ENCODE measurements at places on chromosomes 5 and 9. TPM values are rescaled to one million over a fixed set of nuclear protein-coding genes. Genes with fewer than 3 reads are reported as not detected.

DNA sequence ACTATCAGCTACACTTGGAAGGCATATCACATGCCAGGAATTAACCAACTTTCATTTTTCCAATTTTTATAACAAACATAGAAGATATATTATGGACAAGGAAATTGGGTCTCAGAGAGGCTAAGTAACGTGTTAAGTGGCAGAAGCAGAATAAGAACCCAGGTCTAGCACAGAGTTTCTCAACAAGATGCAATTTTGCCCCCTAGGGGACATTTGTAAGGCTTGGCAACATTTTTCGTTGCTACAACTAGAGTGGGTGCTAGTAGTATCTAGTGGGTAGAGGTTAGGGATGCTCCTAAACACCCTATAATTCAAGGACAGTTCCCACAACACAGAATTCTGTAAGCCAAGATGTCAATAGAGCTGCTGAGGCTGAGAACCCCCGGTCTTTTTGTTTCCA lies 180.6 kb downstream of the SNCAIP start:
- H3K27me3 ChIP-seq, result no peaks in the 10 kb centered on the region
- DNase-seq, result no peak
- H3K4me1 ChIP-seq, result no peaks in the 10 kb centered on the region
- no peaks in the 10 kb centered on the region for H3K36me3 ChIP-seq
- no peak overlapping the region for H3K27ac ChIP-seq
- no peak overlapping the region for H3K4me3 ChIP-seq

- no peak for DNase-seq
- H3K27ac ChIP-seq, result no peak overlapping the region
- H3K4me1 ChIP-seq, result no peaks in the 10 kb centered on the region
- no peaks in the 10 kb centered on the region for H3K36me3 ChIP-seq
Measured at GRCh38 chr5:135715267-135716055, 119.0 kb upstream of the SLC25A48 start.

The SLC28A3 gene
- total RNA-seq, result 0.37 TPM

DNA sequence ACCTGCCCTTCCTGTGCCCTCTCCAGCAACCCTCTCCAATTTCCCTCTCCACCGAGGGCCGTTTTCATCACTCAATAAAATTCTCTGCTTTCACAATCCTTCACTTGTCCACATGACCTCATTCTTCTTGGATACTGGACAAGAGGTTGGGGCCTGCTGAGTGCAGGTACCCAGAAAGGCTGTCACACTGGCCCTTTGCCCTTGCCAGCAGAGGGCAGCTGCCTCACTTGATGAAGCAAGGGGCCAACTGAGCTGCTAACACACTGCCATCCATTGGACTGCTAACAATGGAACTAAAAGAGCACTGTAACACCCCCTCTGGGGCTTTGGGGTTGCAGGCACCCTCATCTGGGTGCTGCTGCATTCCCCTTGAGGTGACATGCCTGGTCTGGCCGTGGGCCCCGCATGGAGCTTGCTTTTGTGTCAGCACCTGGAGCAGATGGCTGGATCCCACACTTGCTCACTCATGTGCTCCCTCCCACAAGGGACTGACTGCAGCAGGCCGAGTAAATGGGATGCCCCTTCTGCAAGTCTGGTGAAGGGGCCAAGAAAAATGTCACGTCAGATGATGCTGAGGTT lies 308.1 kb upstream of the ADCY2 start:
- no peaks in the 10 kb centered on the region for H3K27me3 ChIP-seq
- H3K4me3 ChIP-seq, result no peak overlapping the region
- DNase-seq, result no peak
- no peak overlapping the region for H3K27ac ChIP-seq
- no peaks in the 10 kb centered on the region for H3K36me3 ChIP-seq

DNA sequence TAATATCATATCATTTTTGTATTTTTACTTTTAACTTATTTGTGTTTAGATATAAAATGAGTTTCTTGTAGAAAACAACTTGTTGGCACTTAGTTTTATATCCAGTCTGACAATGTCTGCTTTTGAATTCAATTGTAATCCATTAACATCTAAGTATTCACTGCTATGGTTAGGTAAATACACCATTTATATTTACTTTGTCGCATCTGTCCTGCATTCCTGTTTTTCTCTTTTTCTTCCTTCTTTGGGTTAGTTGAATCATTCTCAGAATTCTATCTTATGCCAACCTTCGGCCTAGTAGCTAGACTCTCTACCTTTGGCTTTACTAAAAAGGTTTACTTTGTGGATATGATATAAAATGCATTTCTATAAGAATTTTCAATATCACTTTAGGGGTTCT lies 107.6 kb downstream of the PLCXD3 start:
- H3K27ac ChIP-seq, result no peak overlapping the region
- H3K27me3 ChIP-seq, result no peaks in the 10 kb centered on the region
- no peak overlapping the region for H3K4me3 ChIP-seq
- no peaks in the 10 kb centered on the region for H3K4me1 ChIP-seq
- no peak for DNase-seq

DNA sequence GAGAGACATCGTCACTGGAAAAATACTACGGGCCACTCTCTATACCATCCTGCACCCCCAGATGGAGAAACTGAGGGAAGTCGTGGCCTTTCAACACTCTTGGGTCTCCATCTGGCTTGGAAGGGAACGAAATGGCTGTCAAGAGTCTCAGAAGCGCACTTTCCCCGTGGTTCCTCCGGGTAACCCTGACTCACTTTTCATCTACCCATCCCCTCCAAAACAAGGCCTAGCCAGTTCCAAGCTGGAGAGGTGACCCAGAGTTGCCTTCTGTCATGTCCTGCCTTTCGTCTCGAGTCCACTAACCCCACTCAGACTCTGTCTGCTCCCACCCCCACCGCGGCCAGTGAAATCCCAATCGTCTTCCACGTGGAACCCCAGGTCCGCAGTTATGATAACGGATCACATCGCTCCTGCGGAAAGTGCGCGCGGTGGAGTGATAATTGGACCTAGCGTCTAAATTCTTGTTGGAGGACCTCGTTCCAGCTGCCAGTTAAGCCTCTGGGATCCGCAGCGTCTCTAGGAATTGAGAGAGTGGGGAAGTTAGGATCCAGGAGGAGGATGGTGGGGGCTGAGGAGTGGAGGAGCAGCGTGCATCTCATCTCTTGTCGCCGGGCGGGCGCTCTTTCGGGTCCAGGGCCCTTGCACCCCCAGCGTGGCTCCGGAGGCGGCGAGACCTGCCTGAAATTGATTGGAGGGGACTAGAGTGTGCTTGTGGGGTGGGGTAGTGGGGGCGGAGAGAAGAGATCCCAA lies 4.6 kb downstream of the CDKN2A start:
- peaks cover 42% of the 10 kb centered on the region for H3K27me3 ChIP-seq
- H3K27ac ChIP-seq, result no peak overlapping the region
- no peak for DNase-seq
- H3K4me1 ChIP-seq, result peaks cover 36% of the 10 kb centered on the region

GRCh38 chr5:91469517-91470165 lies 86.5 kb upstream of the ARRDC3 start:
- H3K36me3 ChIP-seq, result no peaks in the 10 kb centered on the region
- H3K4me1 ChIP-seq, result peaks cover 11% of the 10 kb centered on the region
- H3K27me3 ChIP-seq, result peaks cover 3% of the 10 kb centered on the region
- DNase-seq, result no peak
- H3K27ac ChIP-seq, result no peak overlapping the region
- H3K4me3 ChIP-seq, result no peak overlapping the region

- DNase-seq, result no peak
- no peaks in the 10 kb centered on the region for H3K36me3 ChIP-seq
- H3K27me3 ChIP-seq, result no peaks in the 10 kb centered on the region
- no peaks in the 10 kb centered on the region for H3K4me1 ChIP-seq
- H3K27ac ChIP-seq, result no peak overlapping the region
Measured at GRCh38 chr5:125125031-125125823, 378.8 kb upstream of the ZNF608 start.

GRCh38 chr5:17187011-17187785 lies 30.2 kb upstream of the BASP1 start:
- no peaks in the 10 kb centered on the region for H3K4me1 ChIP-seq
- no peak overlapping the region for H3K4me3 ChIP-seq
- no peak for DNase-seq
- no peaks in the 10 kb centered on the region for H3K27me3 ChIP-seq

GRCh38 chr5:122114501-122114900 lies 14.8 kb upstream of the ZNF474 start:
- no peaks in the 10 kb centered on the region for H3K4me1 ChIP-seq
- no peak overlapping the region for H3K4me3 ChIP-seq
- DNase-seq, result no peak
- peaks cover 1% of the 10 kb centered on the region for H3K27me3 ChIP-seq
- no peaks in the 10 kb centered on the region for H3K36me3 ChIP-seq

GRCh38 chr5:142098931-142099330 lies 9.6 kb upstream of the NDFIP1 start:
- no peaks in the 10 kb centered on the region for H3K27me3 ChIP-seq
- H3K4me1 ChIP-seq, result peaks cover 43% of the 10 kb centered on the region
- no peak for DNase-seq
- no peak overlapping the region for H3K4me3 ChIP-seq

DNA sequence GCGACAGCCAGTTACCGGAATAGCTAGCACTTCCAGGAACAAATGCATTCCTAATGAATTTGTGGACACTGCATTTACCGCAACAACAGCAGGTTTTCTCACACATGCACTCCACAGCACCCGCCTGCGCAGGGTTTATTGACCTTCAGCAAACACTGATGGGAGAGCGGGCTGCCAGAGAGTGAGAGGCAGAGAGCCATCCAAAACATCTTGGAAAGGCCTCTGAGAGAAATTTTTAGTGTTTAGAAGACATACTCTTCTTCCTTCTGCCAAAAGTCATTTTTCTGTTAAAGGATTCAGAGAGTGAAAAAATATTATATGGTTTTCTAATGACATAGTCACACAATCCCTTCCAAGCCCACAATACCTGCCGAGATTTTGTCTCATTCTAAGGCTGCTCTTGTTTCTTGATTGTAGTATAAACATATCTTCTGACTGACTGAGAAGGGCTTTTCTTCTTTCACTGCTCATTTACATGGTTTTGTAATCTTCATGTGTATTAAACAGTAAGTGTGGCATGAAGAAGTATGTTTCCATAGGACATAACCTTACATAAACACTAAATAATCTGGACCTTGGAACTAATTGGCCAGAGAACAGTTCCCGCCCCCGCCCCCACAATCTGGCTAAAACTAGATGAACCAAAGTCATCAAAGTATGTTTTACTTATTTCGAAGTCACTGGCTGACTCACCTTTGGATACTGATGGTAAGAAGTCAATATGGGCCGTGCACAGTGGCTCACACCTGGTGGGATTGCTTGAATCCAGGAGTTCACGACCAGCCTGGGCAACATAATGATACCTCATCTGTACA lies 432.5 kb upstream of the MEF2C start:
- no peaks in the 10 kb centered on the region for H3K36me3 ChIP-seq
- DNase-seq, result no peak
- H3K27ac ChIP-seq, result no peak overlapping the region

DNA sequence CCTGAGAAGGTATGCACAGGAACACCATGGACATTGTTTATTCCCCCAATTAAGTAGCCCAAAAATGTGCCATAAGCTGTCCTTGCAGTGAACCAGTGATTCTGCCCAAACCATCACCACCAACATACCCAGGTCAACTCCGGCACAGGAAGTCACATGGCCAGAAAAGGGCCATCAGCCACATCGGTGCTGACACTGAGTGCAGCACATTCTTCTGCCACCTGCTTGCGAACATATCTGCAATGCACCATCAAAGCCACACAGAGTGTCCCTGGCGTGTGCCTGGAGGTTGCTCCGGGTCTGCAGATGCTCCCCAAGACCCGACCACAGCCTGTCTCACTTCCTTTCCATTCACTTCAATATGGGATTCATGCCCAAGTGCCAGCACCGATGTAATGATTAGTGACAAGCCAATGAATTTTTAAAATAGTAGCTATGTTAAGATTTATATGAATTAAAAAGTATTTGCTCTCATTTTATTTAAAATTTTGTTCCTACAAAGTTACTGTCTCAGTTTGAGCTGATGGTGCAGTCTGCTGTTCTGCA lies 37.6 kb downstream of the SYK start:
- no peak for DNase-seq
- no peaks in the 10 kb centered on the region for H3K4me1 ChIP-seq
- H3K36me3 ChIP-seq, result no peaks in the 10 kb centered on the region

The ZDHHC11 gene
- 11.9 TPM for total RNA-seq

DNA sequence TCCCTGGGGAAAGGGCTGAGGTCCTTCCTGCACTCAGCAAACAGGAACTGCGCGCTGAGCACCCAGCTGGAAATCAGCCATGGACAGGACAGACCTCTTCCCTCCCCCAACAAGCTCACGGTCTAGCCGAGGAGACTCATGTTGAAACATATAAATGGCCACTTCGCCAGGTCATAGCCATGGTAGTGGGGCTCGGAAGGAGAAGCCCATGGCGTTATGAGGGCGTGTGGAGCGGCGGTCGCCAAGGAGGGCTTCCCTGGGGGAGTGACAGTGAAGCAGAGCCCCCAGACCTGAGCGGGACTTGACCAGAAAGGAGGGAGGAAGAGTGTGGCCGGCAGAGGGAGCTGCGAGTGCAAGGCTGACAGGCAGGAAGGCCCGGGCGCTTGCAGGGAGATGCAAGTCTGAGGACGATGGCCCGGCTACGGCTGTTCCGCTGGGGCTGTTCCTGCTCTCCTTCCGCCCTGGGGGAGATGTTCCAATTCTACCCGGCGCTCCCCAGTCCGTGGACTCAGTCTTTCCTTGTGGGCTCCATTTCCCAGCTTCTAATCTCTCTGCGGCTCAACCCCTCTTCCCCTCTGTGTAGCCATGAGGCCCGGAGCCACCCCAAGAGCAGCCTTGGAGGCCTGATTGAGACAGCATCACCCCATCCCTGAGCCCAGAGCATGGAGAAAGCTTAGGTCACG lies 43.9 kb upstream of the PRRC2B start:
- no peaks in the 10 kb centered on the region for H3K27me3 ChIP-seq
- H3K4me3 ChIP-seq, result peak overlapping the region; percentile 33
- H3K36me3 ChIP-seq, result no peaks in the 10 kb centered on the region
- H3K4me1 ChIP-seq, result peaks cover 8% of the 10 kb centered on the region
- no peak overlapping the region for H3K27ac ChIP-seq

- H3K4me3 ChIP-seq, result no peak overlapping the region
- peaks cover 15% of the 10 kb centered on the region for H3K27me3 ChIP-seq
- no peak overlapping the region for H3K27ac ChIP-seq
- no peaks in the 10 kb centered on the region for H3K4me1 ChIP-seq
Measured at GRCh38 chr9:134641990-134642384, 384 bp downstream of the COL5A1 start.

The TAF1L gene
- total RNA-seq, result not detected

GRCh38 chr5:57186194-57186593 lies 12.3 kb downstream of the GPBP1 start:
- no peak for DNase-seq
- no peaks in the 10 kb centered on the region for H3K27me3 ChIP-seq
- peaks cover 51% of the 10 kb centered on the region for H3K4me1 ChIP-seq
- H3K36me3 ChIP-seq, result peaks cover 53% of the 10 kb centered on the region
- no peak overlapping the region for H3K4me3 ChIP-seq

DNA sequence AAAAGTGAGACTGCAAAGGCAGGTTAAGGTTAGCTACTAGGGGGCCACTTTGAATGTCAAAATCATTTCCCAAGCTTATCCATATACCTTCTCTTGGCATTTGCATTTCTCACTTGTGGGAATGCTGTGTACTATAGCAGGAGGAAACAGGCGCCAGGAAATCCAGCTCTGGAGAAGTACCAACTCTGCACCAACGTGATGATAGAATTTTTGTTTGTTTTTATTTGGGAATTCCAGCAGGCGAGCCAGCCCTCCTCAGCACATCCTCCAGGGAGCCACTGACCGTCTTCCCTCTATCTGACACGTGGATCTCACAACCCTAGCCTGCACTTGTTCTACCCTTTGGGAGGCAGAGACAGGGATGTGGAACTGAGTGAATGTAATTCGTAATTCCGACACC lies 318.0 kb downstream of the ACTL7B start:
- no peak overlapping the region for H3K27ac ChIP-seq
- H3K27me3 ChIP-seq, result no peaks in the 10 kb centered on the region
- no peak for DNase-seq
- H3K36me3 ChIP-seq, result no peaks in the 10 kb centered on the region
- H3K4me3 ChIP-seq, result no peak overlapping the region

The RRAGA gene
- total RNA-seq, result 60.8 TPM

All from activated T-helper 2 cell treated with anti-CD3 and anti-CD28 coated beads, Interferon-gamma antibody, Interleukin-2, Interleukin-4, amounts not matched to agents 10 μg/mL and 5 μg/mL and 100 μg/mL, durations not matched to agents 14 hours and 24 hours and 36 hours (primary cell).